ENCODE measurements at places on chromosomes 3 and 15.

DNA sequence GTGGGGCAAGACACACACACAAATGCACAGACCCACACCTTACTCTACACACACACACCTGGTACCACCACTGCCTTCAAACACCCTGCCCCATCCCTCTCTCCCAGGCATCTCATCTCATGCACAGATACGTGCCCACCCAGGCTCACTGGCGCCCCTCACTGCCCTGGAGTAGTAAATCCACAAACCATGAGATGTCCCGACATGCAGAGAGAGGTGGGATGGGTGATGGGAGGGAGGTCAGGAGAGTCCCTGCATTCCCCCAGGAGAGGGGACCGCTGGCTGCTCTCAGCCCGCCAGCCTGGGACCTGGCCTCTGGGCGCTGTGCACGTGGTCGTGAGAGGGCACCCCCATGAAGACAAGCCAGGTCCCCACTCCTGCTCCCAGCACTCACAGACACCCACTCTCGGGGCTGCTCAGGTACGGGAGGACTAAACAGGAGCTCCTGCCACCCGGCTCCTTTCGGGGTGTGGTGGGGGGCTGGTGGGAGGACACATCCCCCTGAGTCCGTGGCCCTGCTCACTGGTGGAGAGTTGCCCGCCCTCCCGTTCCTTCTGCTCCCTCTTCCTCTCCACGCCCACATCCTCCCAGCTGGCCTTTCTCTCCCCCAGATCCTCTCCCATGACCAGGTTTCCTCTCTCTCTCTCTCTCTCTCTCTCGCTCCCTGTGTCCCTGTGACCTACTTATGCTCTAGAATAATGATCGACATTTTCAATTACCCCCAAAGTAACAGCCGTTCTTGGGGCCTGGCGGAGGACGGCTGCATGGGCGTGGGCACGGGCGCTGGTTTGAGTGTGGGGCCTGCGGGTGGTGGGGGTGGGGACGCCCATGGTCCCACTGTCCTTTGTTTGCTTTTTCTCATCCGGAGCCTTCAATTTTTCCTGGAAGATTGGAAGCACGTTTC lies 18.9 kb upstream of the CSPG4 start:
- DNase-seq: no peak

- no peak for DNase-seq
Observed at GRCh38 chr3:122921791-122922651, 105.5 kb downstream of the SEMA5B start.

- DNase-seq: no peak
Observed at GRCh38 chr15:51754267-51754666, 2.9 kb downstream of the TMOD2 start.

GRCh38 chr3:112090887-112091586 lies 4.8 kb downstream of the C3orf52 start:
- no peak for DNase-seq

DNA sequence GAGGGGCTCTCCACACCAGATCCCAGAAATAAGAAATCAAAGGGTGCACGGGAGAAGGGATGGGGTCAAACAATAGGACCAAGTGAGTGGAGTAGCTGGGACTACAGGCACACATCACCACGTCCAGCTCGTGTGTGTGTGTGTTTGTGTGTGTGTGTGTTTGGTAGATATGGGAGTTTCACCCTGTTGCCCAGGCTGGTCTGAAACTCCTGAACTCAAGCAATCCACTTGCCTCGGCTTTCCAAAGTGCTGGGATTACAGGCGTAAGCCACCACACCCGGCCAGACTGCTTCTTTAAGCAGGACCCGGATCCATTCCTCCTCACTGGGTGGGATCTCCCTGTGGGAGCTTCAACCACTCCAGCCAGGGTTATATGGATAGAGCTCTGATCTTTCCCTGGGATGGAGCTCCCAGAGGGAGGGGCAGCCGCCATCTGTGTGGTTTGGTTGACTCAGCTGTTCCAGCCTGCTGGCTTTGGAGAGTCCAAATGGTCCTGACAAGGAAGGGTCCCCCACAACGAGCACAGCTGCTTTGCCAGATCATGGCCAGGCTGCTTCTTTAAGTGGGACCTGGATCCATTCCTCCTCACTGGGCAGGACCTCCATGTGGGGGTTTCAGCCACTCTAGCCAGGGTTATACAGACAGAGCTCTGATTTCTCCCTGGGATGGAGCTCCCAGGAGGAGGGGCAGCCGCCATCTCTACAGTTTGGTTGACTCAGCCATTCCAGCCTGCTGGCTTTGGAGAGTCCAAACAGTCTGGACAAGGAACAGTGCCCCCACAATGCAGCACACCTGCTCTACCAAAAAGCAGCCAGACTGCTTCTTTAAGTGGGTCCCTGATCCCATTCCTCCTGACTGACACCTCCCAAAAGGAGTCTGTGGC lies 9.1 kb upstream of the AVEN start:
- no peak for DNase-seq

DNA sequence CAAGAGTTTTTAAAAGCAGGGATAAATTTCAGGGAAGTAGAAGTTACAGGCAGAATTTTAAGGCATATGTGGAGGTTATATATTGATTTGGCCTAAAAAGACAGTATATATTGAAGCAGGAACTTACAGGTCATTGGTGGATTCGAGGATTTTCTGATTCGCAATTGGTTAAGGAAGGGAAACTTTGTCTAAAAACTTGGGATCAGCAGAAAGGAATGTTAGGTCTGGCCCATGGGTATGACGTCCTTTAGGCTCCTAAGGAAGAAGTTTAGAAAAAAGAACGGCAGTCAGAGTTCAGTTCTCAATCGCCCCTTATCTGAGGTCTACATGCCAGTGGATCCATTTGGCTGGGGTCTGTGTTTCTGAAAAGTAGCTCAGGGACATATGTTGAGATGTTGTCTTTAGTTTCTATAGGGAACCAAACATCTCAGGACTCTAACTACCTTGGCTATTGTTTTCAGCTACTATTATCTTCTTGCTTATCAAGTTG lies 33.2 kb upstream of the ACP3 start:
- DNase-seq: no peak

- DNase-seq: no peak
Observed at GRCh38 chr3:184845819-184846218, 33.9 kb downstream of the VPS8 start.

GRCh38 chr3:134974624-134975023 lies 179.6 kb downstream of the EPHB1 start:
- no peak for DNase-seq

- DNase-seq: no peak
Observed at GRCh38 chr3:114336122-114336697, 42.4 kb downstream of the TIGIT start.

DNA sequence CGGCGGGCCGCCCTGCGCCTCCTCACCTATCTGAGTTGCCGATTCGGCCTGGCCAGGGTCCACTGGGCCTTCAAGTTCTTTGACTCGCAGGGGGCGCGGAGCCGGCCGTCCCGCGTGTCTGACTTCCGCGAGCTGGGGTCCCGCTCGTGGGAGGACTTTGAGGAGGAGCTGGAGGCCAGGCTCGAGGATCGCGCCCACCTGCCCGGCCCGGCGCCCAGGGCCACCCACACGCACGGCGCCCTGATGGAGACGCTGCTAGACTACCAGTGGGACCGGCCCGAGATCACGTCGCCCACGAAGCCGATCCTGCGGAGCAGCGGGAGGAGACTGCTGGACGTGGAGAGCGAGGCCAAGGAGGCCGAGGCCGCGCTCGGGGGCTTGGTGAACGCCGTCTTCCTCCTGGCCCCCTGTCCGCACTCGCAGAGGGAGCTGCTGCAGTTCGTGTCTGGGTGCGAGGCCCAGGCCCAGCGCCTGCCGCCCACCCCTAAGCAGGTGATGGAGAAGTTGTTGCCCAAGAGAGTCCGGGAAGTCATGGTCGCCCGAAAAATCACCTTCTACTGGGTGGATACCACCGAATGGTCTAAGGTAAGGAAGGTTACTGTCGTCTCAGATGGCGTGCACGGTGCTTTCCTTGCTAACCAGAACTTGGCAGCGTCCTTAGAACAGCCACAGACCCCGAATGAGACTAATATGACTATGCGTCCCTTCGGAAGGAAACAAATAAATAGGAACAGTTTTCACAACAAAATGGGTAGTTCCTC lies 567 bp downstream of the TICRR start:
- DNase-seq: no peak

DNA sequence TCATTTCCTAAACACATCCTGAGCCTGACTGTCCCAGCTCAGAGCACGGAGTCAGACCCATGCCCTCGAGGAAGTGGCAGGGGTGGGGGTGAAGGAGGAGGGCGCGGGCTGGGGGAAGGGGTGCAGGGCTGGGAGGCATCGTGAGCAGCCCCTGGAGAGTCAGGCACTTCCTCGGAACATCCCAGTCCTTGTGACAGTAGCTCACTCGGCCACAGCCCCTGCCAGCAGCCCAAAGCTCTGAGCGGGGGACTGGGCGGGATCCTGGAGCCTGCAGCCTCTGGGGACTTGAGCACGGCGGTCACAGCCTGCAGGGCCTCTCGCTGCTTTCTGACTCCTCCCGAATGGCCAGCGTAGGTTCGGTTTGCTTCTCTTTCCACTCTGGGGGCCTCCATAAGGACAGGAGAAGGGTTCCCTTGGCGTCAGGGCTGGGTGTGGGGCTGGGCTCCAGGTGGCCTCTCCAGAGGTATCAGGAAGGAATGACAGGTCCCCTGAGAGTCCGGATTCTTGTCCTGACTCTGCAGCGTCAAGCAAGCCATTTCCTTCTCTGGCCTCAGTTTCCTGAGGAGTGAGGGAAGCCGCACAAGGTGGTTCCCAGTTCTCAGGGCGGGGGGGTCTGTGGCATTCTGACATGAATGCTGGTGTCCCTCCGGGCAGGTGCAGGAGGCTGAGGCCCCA lies 20.9 kb downstream of the PSTPIP1 start:
- no peak for DNase-seq

DNA sequence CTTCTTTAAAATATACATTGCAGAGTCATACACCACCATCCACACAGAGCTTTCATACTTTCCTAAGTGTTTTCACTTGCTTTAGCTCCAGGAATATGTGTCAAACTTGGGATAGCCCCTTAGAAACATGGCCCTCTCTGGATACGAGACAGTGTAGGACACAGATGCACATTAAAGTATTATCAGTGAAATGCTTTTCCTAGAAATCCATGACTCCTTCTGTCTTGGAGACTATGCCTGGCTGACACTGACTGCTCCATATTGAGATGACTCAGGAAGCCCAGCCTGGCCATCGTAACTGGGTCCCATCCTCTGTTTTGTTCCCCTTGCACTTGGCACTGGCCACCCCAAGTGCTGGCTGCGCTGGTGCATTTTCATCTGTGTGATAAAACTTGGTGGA lies 204.8 kb downstream of the PDZRN3 start:
- no peak for DNase-seq

- no peak for DNase-seq
Observed at GRCh38 chr3:12966847-12967605, 106.2 kb downstream of the IQSEC1 start.

DNA sequence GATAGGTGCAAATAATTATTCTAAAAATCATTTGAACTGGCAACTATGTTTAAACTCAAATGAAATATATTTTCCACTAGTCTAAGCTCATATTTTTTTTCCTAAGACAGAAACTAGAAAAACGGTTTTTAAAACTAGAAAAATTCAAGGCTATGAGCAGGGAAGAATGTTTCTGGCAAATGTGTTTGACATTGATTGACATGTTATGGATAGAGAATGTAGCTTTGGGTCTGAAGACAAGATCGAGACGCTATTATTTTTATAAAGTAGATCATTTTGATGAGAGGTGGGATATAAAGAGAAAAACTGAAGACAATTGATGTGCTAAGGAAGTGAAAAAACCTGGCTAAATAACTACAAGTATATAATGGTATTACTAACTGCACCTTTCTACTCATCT lies 415.2 kb downstream of the GABRB3 start:
- no peak for DNase-seq

GRCh38 chr15:57112178-57112577 lies 193.7 kb downstream of the TCF12 start:
- DNase-seq: no peak

GRCh38 chr3:39126532-39127071 lies 19.1 kb downstream of the TTC21A start:
- no peak for DNase-seq

- no peak for DNase-seq
Observed at GRCh38 chr3:99965077-99965476, 147.4 kb downstream of the CMSS1 start.

DNA sequence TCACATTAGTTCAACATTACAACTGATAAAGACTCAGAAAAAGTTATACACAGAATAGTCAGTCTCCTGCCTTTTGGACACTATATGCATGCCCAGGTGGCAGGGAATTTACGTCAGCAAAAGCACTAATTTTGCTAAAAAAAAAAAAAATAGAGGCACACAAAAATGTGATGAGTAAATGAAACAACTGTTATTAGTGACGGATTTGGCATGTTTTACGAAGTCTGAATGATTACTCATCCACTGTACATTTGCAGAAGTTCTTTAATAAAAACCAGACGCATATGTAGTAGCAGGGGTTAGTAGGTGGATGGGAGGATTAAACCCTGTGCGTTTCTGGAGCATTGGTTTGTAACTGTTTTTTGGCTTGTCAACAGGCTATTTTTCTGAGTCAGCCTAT lies 99.0 kb downstream of the MITF start:
- no peak for DNase-seq

GRCh38 chr3:50236484-50237132 lies 604 bp downstream of the GNAI2 start:
- no peak for DNase-seq

DNA sequence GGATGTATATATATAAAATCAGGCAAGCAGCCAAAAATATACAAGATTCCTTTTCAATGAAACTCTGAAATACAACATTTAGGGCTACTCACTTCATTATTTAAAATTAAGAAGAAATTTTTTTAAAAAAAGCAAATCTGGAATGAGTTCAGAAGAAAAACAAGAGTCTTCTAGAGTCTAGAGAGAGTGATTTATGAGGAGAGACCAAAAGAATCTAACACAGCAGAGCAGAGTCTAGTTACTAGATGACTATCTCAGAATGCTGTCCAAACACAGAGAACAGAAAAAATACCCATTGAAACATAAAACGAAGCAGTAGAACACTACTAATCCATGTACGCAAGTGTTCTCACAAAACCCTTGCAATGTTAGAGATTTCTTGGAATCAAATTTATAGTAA lies 275.2 kb upstream of the CBLB start:
- no peak for DNase-seq

- no peak for DNase-seq
Observed at GRCh38 chr3:2360815-2361214, 262.1 kb downstream of the CNTN4 start.

- no peak for DNase-seq
Observed at GRCh38 chr3:148451969-148452368, 245.7 kb upstream of the AGTR1 start.

GRCh38 chr3:189340680-189341460 lies 169.1 kb downstream of the TPRG1 start:
- DNase-seq: no peak

Measured in right renal pelvis (tissue), 4 donors.